ENCODE measurements at places on chromosomes 2 and 18.

DNA sequence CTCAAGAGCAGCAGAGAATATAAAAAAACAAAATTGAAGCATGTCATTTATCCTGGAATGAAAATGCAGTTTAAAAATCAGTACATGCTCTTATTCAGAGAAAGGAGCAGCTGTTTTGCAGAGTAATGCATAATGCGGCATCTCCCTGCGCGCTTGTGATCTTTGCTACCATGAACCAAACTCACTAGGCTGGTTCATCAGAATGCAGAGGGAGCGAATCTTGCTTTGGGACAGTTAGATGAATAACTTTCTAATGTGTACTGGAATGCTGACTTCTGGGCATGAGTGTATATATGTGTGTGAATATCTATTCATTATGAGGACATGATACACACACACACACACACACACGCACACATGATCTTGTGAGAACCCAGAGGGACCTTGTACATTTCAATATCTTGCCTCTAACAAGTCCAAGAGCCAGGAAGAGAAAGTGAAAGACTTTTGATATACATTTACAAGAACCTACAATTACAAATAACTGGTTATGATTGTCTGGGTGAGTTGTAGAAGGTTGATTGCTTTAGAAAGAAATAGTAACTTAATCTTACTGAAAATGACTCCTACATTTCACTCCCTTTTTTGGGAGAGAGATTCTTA is 54.1 kb upstream of the THOC1 start:
- no peak for DNase-seq

DNA sequence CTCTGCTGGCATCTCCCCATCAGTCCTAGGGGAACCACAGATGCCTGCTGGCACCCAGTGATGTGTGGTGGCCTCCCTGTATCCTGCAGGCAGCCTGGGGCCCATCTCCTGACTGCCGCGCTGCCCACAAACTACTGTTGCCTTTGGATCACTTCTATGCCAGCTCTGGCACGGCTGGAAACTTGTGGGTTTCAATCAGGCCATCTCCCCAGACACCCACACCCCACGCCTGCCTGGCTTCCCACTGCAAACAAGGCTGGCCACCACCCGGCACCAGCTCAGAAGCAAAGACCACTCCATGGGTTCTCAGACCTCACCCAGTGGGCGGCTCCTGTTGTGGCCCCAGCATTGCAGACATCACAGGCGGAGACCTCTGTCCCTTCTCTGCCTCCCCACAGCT is 15.1 kb upstream of the TPO start:
- DNase-seq, result no peak

- DNase-seq, result no peak
Measured at GRCh38 chr2:203822240-203822639, 45.3 kb upstream of the CTLA4 start.

- no peak for DNase-seq
Measured at GRCh38 chr2:83795777-83796176, 663.3 kb downstream of the SUCLG1 start.

GRCh38 chr2:218039171-218039570 is 29.9 kb upstream of the RUFY4 start:
- DNase-seq, result no peak

GRCh38 chr2:44392338-44392943 is 30.7 kb downstream of the CAMKMT start:
- DNase-seq, result peak; percentile 26

GRCh38 chr2:59693231-59693959 is 860.1 kb downstream of the BCL11A start:
- no peak for DNase-seq

GRCh38 chr2:120305296-120305695 is 40.6 kb upstream of the INHBB start:
- DNase-seq, result no peak

GRCh38 chr18:12531749-12532148 is 124.0 kb downstream of the PRELID3A start:
- DNase-seq, result no peak

DNA sequence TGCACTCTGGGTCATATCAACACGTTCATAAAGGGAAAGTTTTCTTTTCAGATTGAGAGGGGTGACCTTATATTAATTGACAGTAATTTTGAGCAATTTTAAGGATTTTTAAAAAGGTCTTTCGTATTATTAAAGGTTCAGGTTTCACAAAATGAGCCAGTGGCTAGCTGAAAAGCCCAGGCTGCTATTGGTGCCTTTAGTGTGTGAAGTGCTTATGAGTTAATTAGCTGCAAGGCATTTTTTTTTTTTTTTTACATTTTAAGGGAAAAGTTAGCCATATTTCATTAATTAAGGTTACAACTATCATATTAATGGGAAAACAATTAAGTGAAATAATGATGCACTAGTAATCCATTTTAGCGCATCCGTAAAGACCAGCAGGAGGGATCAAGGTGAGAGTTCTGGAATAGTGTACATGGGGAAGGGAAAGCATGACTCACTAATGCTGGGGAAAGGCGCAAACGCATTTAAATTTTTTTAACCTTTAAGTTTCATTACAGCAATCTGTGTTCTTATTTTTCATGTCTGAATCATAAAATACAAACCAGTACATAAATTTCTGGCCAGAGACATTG is 200.0 kb downstream of the ZNF407 start:
- no peak for DNase-seq

GRCh38 chr18:46320297-46320696 is 216.1 kb downstream of the HAUS1 start:
- no peak for DNase-seq

DNA sequence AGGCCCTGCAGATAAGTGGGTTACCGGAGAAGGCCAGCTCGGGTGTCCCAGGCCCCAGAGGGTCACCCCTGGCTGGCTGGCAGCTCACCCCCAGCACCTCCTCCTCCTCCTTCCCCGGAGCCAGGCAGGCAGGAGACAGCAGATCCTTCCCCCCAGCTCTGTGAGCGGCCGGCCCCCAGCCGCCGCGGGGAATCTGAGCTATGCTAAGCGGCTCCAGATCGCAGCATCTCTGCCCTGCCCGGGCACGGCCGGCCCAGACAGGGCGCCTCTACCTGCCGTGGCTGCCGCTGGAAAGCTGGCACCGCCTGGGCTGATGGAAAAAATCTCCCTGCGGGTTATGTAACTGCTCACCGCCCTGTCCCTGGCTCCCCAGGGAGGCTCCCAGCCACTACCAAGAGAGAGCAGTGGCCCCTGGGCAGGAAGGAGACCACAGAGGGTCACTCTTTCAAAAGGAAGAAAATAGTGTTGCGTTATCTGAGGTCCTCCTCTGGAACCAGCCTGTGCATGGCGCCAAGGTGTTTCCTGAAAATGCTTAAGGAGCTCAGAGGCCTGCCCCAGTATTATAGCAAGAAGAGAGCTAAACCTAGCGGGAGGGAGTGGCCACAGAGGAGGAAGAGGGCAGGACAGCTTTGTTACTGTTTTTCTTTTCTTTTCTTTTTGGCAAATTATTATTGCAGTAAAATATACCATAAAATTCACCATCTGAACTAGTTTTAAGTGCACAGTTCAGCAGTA is 179.0 kb downstream of the SMAD7 start:
- DNase-seq, result no peak

DNA sequence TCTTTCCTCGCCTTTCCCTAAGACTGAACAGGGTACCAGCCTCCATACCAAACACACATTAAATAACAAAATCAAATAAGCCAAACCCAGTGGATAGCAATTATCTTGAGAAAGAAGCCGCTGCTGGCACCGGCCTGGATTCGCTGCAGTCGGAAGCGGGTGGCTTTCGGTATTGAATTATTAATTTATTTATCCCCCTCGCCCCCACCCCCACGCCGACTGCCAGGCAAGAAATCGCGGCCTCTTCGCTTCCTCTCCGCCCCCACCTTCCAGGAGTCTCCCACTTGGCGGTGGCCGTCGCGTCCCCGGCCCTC is 370 bp upstream of the ZNF804A start:
- DNase-seq, result no peak

GRCh38 chr2:187360286-187360685 is 87.8 kb downstream of the CALCRL start:
- DNase-seq, result no peak

DNA sequence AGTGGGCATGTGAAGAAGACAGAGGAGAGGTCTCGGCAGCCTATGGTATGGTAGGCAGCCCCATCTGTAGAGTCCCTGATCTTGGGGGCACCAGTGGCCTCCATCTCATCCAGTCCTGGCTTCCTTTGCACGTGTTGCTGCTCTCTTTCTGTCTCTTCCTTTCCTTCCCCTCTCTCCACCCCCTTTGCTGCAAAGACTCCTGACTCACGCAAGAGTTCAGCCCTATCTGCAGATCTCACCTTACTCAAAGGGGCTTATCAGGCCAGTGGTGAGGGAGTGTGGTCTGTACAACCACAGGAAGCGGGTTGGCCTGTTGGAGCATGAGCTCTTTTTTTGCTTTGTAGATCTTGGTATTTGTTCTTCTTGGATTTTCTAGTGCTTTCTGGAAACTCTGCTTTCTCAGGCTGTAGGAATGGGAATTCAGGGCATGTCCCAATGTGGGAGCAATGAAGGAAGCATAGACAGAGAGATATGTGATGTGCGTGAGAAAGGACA is 14.6 kb upstream of the NT5DC4 start:
- DNase-seq, result peak; percentile 32

DNA sequence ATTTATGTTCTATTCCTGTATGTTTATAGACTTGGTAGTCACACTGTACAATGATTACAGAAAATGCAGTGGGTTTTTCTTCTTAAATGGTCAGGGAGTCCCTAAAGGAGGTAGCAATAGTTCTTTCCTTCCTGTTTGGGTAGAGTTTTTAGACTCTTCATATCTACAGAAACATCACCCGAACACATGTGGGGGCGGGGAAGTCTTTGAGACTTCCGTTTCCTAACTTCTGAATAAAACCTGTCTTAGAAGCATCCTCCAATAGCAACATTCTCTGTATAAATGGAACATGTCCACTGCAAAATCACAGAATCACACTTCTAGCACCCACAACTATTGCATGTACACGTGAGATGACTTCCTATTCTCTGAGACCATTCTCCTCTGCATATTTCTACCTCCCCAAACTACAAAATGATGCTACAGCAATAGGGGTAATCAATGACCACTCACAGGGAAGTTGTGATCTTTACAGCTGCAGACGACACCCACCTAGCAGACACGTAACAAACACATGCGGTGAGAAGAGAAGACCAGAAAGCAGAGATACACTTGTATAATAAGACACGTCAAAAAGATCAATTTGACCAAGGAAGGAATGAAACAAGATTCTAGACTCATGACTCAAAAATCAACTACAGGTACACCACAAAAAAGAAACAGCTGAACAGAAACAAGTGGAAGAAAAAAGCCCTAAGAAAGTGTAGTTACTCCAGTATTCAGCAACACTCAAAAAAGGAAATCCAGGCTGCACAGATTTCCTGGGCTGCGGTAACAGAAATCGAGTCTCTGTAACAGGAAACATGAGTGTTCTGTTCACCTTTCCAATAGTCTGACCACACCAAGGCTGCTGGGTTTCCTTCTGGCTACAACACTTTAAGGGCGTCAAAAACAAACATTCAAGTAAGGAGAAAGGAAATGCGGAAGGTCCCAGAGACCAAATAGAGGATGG is 120.4 kb downstream of the ZNF516 start:
- DNase-seq, result no peak

- DNase-seq, result no peak
Measured at GRCh38 chr18:62669225-62669624, 46.1 kb upstream of the PHLPP1 start.

Measured in activated CD8-positive, alpha-beta memory T cell treated with anti-CD3 and anti-CD28 coated beads for 1 hour (primary cell).